ENCODE measurements at places on chromosomes 12 and 14. TPM values are rescaled to one million over a fixed set of nuclear protein-coding genes. Genes with fewer than 3 reads are reported as not detected.

The DLK1 gene
- polyA plus RNA-seq, result 1,619 TPM

The PTPRO gene
- polyA plus RNA-seq, result 1.0 TPM

The TAS2R19 gene
- polyA plus RNA-seq, result 1.2 TPM

The CMTM5 gene
- 2.5 TPM for polyA plus RNA-seq

The PLA2G1B gene
- polyA plus RNA-seq, result not detected

The NFKBIA gene
- polyA plus RNA-seq, result 62.7 TPM

The MGAT4C gene
- polyA plus RNA-seq, result 0.45 TPM

The TPPP2 gene
- 0.29 TPM for polyA plus RNA-seq

The TMEM121 gene
- polyA plus RNA-seq, result 3.4 TPM

The EXOC3L4 gene
- polyA plus RNA-seq, result 1.6 TPM

The TAS2R13 gene
- polyA plus RNA-seq, result not detected

The RILPL2 gene
- 1.6 TPM for polyA plus RNA-seq

The NRXN3 gene
- 1.3 TPM for polyA plus RNA-seq

The CARMIL3 gene
- polyA plus RNA-seq, result 0.10 TPM

The RFLNA gene
- 5.7 TPM for polyA plus RNA-seq

The TTC8 gene
- 16.9 TPM for polyA plus RNA-seq

The PRH2 gene
- 0.49 TPM for polyA plus RNA-seq

The RNF41 gene
- polyA plus RNA-seq, result 45.2 TPM

The BDKRB2 gene
- 6.0 TPM for polyA plus RNA-seq
